ENCODE measurements at places on chromosomes 16 and 17.

DNA sequence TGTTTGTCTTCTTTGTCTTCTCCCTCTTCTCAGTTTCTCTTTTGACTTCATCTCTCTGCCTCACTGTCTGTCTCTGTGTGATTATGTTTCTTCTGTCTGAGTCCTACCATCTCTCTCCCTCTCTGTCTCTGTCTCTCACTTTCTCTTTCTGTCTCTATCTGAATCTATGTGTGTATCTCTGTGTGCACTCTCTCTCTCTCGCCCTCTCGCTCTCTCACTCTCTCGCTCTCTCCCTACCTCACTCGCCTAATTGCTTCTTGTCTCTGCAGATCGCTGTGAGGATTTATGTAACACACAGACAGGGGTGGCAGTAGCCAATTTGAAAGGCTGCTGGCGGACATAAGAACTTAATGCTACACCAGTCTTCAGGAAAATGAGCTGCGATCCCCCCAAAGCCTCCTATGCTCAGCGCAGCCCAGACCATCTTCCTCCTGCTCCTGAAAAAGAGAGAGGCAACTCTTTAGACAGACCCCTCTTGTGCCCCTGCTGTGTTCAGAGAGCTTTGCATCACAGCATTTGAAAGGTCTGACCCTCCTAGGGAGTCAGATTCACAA, 140.9 kb downstream of the CCT6B start:
- no peak for DNase-seq

DNA sequence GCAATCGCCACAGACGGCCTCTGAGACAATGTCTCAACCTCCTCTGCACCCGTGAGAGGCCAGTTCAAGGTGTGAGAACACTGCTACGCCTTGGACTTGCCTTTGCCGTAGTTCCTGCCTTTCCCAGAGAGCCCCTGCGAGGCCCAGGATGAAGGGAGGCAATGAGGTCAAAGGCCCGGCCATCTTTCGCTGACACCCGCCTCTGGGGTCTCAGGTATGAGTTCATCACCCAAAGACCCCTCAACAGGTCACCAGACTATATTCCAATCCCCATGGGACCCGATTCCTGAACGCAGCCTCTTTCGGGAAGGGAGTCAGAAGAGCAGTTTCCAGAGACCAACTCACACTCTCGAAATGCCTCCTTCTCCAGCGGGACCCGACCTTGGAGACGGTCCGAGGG, 573.5 kb downstream of the KCNJ18 start:
- DNase-seq = no peak

DNA sequence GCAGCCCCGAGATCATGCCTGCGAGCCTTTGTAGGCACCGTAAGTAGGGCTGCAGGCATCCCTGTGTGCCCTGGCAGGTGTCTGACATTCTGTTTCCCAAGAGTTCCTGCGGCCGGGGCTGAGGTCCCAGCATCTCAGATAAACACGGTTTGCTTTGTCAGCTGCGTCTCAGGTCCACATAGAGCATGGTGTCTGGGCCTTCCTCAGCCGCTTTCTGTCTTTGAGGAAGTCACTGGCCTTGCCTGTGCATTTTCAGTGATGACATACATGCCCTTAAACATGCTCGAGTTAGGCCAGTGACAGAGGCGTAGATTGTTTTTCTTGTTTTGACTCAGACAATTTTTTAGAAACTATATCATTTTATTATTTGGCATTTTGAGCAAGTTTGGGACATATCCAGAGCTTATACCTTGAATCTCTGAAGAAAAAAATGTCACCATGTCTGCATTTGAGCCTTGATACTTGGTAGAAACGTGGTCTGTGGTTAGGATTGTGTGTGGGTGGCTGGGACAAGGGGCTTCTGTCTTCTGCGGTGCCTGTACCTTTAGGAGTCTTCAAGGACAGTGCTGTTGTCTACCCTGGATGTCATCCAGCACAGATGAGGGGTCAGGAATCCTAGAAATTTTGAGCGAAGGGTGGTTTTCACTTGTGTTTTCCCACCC, 105.8 kb downstream of the SNX29 start:
- DNase-seq = no peak

GRCh38 chr17:58899191-58899590, 143.5 kb downstream of the PPM1E start:
- DNase-seq = no peak

- DNase-seq = no peak
Measured at GRCh38 chr17:17990282-17990681, 17.6 kb downstream of the DRC3 start.

GRCh38 chr17:917391-917811, 62.2 kb downstream of the NXN start:
- no peak for DNase-seq

DNA sequence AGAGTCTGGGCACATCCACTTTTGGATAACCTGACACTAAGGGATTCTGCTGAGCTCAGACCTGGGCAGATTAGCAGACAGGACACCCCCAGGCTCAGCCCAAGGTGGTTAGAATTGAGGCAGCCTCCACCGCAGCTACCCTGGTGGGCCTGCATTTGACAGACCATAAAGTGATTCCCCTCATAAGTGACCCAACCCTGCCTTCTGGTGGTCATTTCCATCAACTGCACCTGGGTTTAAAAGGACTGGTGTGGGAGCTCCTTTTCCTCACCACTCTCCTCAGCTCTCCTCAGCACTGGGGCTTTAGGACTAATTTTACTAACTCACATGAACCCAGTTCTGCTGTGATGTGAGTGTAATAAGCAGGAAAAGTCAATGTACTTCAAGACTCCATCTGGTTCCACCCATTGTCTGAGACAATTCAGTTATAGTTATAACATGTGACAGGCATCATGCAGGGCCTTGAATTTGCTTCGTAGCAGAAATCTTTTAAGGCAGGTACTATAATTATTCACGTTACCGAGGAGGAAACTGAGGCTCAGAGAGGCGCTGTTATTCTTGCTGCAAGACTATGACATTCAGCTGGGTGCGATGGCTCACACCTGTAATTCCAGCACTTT, 42.5 kb downstream of the MYH3 start:
- DNase-seq = no peak

GRCh38 chr16:67236563-67237395, 9.8 kb downstream of the TMEM208 start:
- DNase-seq = peak; percentile 52

DNA sequence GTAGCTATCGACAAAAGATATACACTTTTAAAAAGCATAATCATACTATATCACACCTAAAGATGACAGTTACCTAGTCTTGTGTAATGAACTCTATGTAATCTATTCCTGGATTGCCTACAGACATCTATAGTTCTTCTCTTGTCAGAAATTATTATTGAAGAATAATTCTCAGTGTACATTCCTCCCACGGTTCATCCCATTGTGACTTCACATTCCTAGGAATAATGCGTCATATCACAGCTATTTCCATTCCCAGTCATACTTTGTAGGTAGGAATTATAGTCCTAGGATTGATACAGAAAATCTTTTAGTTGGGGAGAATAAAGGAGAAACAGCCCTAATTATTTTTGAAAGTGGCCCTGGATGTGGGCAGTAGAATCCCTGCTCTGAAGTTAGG, 44.0 kb upstream of the ABCC11 start:
- DNase-seq = no peak

DNA sequence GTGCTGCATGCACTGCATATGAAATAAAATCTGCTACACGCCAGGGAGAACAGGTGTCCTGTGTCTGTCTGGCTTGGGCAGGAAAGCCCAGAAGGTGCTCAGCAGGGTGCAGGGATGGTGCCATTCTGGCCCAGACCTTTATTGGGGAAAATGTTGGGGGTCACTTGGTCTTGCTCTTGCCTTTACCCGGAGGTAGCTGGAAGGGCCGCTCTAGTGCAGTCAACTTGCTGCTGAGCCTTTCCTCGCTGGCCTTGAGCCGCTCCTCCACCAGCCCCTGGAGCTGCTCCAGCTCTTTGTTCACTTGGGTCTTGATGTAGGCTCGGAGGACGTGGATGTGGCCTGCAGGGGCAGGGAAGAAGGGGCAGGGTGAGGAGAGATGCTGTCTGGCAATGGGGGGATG, 4.5 kb downstream of the CFAP119 start:
- no peak for DNase-seq

DNA sequence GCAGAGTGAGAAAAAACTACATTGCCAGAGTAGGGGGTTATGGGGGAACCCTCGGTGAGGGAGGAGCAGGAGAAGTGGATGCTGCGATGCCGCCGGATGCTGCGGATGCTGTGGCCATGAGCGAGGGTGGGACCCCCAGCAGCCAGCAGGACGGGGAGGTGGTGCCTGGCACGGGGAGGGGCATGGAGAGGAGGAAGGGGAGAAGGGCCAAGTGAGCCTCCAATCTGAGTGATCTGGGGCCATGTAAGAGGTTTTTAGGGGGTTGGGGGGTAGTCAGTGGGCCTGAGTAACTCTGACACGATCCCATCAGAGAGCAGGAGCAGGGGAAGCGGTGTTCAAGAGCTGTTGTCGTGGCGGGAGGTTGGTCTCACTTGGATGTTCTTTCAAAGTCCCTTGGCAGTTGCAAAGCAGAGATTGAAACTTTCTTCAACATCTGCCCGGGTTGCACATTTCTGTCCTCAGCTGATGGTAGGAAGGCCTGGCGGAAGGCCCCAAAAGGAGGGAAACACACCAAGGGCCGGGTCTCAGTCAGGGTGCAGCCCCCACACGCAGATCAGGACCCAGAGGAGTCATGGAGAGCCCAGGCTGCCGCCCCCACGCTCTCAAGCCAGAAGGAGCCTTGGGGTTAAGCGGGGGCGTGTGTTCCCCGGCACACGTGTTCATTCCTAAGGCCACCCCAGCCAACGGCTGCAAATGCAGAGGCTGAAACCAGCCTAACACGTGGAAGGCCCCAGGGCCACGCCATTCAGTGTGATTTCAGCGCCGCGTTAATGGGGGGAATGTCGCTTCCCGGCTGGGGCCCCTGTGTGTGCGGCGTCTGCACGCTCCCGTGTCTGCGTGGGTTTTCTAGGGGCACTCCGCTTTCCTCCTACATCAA, 81.7 kb downstream of the ZDHHC7 start:
- DNase-seq = no peak

DNA sequence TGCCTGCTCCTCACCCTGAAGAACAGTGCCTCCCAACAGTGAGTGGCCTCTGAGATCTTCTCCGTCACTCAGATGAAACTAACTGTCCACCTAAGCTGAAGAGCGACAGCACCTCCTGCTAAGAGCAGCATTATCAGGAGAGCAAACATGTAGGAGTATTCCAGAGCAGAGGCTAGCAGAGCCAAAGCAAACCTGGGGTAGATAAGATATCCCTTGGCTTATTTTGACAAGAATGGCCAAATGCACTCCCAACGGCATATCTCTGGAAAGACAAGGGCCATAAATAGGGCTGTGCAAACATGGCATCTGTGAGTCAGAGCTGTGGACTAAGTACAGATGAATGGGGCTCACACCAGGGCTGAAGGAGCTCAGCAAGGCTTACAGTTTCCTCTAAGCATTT, 96.3 kb downstream of the NDEL1 start:
- no peak for DNase-seq

DNA sequence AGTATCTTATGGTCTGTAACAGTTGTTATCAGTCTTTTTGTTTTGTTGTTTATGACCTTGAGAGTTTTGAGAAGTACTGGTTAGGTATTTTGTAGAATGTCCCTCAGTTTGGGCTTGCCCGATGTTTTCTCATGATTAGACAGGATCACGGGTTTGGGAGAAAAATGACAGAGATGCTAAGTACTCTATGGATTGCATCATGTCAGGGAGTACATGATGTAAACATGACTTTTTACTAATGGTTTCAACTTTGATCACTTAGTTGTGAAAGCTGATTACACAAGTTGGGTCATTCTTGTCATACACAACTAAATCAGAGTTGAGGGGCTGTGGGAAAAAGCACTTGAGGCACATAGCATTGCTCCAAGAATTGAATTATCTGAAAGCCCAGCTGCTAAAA, 94.7 kb upstream of the SIAH1 start:
- no peak for DNase-seq

- DNase-seq = no peak
Measured at GRCh38 chr16:81492965-81493754, 48.6 kb downstream of the CMIP start.

DNA sequence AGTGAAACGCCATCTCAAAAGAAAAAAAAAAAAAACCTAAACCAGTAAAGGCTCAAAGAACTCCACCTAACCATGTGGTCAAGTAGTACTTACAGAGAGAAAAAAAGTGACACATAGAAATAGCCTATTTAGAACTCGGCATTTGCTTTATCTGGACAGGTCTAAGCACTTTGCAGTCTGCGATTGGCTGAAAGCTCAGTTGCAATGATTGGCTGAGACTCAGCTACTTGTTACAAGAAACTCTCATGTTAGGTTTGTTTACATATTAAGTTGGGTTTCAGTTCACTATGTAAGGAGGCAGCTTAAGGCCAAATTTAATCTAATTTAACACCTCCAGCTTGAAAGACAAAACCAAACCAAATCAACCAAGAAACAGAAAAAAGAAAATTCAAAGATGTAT, 19.1 kb downstream of the ABCC3 start:
- no peak for DNase-seq

GRCh38 chr17:10226930-10227695, 28.7 kb upstream of the GAS7 start:
- DNase-seq = peak; percentile 16

DNA sequence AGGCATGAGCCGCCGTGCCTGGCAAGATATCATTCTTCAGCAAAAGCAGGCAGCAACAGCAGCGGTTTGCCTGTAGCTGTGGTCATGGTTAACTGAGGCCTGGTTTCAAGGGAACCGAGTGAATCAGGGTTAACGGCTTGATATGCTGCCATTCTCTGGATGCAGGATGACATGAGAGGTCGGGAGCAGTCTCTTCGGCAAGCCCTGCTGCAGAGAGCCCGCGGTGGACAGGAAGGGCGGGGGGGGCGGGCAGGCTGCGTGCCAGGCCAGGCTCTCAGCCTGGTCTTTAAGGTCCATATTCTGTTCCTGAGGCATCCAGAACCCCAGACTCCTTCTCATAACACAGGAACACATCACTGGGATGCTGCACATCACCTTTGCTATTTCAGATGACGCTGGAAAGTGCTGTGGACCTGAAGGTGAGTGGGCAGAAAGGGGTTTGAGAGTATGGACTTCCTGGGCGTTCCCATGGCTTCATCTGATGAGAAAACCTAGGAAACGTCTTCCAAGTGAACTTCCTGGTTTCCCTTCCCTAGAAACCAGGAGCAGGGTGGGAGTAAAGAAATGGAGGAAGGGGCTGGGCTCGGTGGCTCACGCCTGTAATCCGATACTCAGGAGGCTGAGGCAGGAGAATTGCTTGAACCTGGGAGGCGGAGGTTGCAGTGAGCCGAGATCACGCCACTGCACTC, 165.6 kb upstream of the RPH3AL start:
- DNase-seq = no peak

GRCh38 chr17:1008008-1008761, 11.3 kb downstream of the TIMM22 start:
- no peak for DNase-seq

DNA sequence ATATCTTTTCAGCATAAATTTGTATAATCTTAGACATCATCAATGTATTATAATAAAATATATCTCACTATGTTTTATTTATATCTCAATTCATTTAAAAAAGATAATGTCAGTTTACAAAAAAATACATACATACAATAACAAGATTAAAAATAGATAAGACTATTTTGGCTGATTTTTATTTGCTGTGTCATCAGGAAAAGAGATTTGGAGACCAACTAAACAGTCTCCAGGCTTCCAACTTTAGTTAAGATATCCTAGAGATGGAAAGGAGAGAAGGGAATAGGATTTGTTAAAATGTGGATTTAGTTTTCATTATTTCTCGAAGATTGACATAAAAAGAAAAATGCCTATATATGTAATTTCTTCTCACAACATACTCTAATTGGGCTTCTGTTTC, 433.8 kb upstream of the TOM1L1 start:
- DNase-seq = no peak

GRCh38 chr16:14527411-14528044, 102.5 kb downstream of the PARN start:
- no peak for DNase-seq

All from activated CD4-positive, alpha-beta T cell treated with anti-CD3 and anti-CD28 coated beads for 1 hour (primary cell).